ENCODE measurements at places on chromosomes 6 and 20.

DNA sequence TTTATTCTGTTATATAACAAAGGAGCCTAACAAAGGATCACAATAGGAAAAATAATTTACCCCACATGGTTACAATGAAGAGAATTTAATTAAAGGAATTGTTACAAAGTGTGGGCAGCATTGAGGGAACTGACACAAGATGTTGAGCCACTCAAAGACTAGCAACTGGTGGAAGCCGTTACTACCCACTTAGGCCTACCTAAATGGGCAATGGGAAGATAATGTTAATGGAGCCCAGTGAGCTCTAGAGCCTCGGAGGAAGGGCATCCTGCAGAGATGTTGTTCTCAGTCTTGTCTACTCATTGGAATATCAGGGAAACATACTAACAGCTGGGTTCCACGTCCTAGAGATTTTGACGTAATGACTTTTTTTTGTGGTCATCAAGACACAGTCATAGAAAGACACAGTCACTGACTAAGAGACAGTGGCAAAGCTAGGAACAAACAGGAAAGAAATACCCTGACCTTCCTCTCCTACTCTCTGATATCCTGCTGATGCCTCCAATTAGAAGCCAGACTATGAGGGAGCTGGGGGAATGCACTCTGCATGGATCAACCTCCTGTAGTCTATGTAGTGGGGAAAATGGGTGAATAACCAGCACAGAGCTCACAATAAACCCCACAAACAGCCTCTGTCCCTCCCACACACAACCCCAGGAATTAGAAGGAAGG is 523.8 kb upstream of the FLRT3 start:
- DNase-seq = no peak

GRCh38 chr20:13264907-13265306 is 43.8 kb downstream of the ISM1 start:
- DNase-seq = no peak

GRCh38 chr6:8821981-8822381 is 386.6 kb upstream of the SLC35B3 start:
- no peak for DNase-seq

DNA sequence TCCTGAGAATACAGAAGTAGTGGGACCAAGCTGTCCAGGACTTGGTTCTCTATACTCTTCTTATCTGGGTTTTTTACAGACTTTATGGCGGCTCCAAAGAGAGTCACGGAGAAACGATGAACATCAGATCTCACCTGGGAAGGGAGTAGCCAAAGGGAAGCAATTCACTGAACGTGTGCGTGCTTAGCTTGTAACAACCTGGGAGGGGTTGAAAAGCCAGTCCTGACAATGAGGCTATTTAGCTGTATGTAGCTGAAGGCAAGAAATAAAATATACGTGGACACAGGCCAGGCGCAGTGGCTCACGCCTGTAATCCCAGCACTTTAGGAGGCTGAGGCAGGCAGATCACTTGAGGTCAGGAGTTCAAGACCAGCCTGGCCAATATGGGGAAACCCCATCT is 18.2 kb upstream of the RBL1 start:
- DNase-seq = no peak

DNA sequence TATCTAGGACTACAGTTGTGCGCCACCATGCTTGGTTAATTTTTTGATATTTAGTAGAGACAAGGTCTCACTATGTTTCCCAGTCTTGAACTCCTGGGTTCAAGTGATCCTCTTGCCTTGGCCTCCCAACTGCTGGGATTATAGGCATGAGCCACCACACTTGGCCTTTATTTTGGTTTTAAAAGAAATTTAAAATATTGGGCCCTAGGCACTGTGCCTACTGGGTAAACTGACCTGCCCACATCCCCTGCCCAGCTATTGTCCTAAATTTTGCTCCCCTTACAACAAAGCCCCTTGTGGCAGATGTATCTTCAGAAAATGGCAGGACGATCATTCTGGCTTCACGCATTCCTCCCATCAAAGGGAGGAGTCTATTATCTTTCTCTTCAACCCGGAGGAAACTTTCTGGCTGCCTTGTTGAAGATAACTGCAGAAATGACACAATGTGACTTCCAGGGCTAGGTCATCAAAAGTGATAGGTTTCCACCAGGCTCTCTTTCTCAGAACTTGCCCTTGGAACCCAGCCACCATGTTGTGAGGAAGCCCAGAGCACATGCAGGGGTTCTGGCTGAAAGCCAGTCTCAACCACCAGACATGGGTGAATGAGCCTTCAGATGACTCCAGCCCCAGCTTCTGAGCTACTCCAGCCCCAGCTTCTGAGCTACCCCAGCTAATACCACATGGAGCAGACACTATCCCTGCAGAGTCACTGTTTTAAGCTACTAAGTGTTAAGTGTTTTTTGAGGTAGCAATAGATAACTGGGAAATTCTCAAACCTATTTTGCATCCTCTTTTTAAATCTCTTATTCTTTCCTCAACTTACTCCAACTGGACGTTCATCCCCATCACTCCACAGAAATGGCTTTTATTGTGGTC is 4.6 kb upstream of the GUCA1B start:
- no peak for DNase-seq

DNA sequence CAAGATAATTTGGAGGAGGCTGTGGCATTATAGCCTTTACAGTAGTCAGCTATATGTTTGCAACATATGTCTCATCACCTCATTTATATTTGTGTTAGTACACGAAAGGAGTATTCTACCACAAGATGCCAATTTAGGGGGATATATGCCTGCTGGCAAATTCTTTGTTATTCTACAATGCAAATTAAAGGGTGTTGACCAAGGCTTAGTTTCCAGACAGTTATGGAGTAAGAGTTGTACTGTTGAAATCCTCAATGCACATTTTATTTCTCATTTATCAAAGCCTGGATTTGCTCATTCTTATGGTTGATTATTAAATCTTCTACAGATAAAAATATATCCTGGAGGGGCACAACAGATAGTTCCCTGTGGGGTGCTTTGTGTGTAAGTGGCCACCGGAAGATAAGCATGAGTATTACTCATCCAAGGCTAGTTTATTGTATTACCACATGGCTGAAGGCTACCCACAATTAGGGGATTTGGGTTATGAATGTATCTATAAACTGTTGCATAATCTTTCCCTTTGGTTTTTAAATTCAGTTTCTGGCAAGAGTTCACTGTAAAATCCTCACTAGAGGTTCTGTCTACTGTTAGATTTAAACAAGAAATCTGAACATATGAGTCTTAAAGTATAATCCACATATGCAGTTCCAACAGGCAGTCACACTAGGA is 9.0 kb downstream of the CST9 start:
- DNase-seq = no peak

- DNase-seq = no peak
Measured at GRCh38 chr6:79269877-79270276, 35.4 kb upstream of the HMGN3 start.

DNA sequence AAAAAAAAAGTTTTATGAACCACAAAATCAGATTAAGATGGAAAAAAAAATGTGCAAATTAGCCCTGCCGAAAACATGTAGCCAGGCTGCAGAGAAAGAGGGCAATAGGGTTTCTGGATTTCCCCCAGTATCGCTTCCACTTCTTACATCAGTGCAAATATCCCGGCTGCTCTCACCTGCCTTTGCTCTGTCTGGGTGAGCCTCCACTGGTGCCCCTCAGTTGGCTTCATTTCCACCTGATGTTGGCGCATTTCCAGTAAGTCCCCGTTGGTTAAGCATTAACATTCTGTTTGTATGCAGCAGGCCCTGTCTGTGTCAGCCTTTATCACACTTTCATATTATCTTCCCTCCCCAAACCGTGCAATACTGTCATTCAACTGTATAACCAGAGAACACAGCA is 215.1 kb downstream of the CBLN4 start:
- DNase-seq = no peak

- DNase-seq = no peak
Measured at GRCh38 chr6:44473393-44474189, 86.1 kb downstream of the CDC5L start.

DNA sequence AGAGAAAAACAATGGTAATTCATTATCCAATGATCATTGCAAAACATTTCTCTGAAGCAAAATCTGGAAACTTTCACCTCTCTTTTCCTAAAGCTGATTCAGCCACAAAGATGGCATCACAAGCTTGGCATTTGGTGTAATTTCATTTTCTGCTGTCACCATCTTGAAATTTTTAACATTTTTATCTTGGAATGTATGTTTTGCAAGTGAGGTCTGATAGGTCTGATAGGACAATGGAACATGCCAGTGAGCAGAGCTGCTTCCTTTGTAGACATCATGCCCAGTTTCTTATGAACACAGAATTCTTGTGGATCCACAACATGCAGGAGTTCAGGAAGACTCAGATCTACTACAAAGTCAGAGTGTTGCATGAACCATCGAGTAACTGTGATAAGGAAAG is 969.6 kb downstream of the EYS start:
- DNase-seq = no peak

- no peak for DNase-seq
Measured at GRCh38 chr20:31934491-31934890, 17.4 kb downstream of the PDRG1 start.

- DNase-seq = no peak
Measured at GRCh38 chr20:29687438-29687837, 1570.0 kb upstream of the DEFB115 start.

DNA sequence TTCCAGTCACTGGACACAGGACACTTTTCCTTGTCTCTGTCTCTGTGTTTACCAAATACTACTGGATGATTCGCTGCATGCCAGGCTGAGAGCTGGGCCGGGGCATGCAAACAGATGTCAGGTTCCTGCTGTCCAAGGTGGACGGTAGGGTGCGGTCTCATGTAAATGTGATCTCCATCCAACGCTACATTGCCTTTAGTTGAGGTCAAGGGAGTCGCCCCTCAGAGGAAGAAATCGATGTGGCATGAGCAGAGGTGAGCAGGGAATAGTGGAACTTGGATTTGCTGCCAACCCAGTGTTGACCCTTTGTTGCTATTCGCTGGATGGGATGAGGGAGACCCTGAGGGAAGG is 9.8 kb upstream of the TOX2 start:
- no peak for DNase-seq

GRCh38 chr20:32922466-32922865 is 63.7 kb downstream of the EFCAB8 start:
- no peak for DNase-seq

All from activated naive CD4-positive, alpha-beta T cell treated with anti-CD3 and anti-CD28 coated beads, Interleukin-2, amount 50 U/mL, for 16 hours (primary cell).